ENCODE measurements at places on chromosomes 7 and 10. TPM values are rescaled to one million over a fixed set of nuclear protein-coding genes. Genes with fewer than 3 reads are reported as not detected.
A peak's percentile ranks its signal among the peaks of the same experiment; 100 is the strongest.

- DNase-seq = no peak
These were observed 20.0 kb downstream of the JAZF1 start for GRCh38 chr7:28160551-28160991.

- DNase-seq = no peak
These were observed 484.7 kb upstream of the SORCS1 start for GRCh38 chr10:107649249-107649648.

- DNase-seq = no peak
These were observed 100.3 kb downstream of the MACC1 start for GRCh38 chr7:20116869-20117268.

The PRSS58 gene
- not detected for total RNA-seq

GRCh38 chr10:64116707-64117106 is 595.5 kb downstream of the REEP3 start:
- DNase-seq = no peak

- no peak for DNase-seq
These were observed 147.1 kb downstream of the SLC25A13 start for GRCh38 chr7:96174812-96175211.

DNA sequence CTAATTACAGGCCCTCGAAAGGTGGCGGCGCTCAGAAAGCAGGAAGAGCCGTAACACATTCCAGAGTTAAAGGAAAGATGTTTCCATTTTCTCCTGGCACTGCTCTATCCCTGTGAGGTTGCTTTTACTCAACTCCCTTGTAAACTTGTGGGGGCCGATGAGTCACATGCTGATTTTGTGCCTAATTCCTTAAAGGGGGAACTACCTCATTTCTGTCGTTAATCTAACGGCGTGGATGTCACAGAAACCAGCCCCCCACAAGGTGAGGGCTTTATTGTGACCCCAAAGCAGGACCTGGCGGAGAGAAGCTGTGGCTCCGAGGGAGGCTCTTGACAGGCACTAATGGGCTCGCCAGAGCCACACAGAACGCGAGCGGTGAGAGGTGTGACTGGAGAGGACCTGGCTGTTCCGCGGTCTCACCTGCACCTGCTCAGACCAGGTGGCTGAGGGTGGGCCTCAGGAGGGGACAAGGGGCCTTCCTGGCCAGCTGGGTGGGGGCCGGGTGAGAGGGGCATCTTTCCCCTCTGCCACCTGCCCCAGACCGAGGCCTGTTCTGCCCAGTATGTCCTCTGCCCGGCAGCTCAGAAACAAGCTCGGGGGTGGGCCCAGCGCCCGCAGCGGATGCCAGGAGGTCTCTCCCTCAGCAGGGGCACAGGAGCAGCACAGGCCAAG is 50.9 kb downstream of the CALML3 start:
- DNase-seq = no peak

GRCh38 chr10:123139521-123140163 is 3.9 kb downstream of the HMX3 start:
- peak; percentile 83 for DNase-seq

The CYP2E1 gene
- not detected for total RNA-seq

DNA sequence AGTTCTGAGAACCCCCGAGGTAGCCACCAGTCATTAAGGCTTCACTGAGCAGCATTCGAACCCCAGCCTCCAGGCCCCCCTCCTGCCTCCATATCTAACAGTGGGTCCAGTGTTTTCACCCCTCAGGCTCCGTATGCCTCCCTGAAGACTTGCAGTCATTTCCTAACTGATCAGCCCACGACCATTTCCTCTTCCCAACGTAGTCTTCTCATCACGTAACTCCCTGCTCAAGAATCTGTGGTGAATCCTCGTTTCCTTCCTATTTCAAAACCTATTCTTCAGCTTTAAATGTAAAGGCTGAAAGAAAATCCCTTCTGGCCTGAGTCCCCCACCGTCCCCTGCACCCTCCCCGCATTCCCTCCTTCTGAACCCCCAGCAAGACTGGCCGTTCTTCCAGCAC is 21.1 kb downstream of the FRMD4A start:
- no peak for DNase-seq

DNA sequence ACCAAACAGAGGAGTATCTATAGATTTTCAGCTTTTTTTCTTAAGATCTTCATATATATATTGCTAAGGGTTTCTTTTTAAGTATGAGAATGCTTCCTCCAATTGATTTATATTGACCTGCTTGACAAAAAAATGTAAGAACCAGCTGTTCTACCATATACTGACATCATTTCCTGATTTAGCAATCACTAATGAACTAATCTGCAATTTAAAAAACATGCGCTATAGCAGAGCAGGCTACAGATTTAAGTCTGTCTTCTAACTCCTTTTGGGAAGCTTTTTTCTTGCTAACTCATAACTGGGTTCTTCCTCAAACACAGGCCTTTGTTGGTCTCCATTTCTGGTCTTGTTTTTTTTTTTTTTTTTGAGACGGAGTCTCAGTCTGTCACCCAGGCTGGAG is 33.2 kb downstream of the ABCC2 start:
- DNase-seq = no peak

- DNase-seq = no peak
These were observed 12.6 kb downstream of the MICALL2 start for GRCh38 chr7:1446620-1447032.

DNA sequence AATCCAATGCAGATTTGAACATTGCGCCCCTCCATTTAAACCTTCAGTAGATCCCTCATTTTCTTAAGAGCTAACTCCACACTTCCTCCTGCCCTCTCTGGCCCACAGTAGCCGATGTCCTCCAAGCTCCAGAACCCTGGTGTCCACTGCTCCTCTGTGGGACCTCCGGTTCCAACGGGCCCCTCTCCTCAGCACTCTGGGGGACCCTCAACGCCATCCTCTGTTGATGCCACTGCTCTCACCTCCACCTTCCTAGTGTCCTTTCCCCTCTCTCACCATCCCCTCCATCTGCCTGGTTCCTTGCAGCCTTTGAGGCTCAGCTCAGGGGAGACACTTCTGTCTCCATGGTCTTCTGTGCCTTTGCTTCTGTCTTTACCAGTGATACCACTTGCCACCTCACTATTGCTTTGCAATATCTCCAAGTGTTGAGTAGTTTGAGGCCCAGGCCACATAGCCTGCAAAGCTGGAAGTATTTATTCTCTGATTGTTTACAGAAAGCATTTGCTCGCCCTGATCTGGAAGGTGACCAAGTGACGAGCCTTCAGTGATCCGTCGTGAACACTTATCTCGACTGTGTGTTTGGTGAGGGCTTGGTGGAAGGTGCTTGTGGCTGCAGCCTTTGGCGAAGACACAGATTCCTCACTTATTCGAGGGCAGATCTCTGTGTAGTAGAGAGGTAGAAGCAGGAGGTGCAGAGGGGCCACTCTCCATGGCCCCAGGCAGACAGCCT is 104.8 kb upstream of the SHH start:
- DNase-seq = no peak

GRCh38 chr10:119807960-119808697 is 64.5 kb downstream of the MCMBP start:
- DNase-seq = no peak

DNA sequence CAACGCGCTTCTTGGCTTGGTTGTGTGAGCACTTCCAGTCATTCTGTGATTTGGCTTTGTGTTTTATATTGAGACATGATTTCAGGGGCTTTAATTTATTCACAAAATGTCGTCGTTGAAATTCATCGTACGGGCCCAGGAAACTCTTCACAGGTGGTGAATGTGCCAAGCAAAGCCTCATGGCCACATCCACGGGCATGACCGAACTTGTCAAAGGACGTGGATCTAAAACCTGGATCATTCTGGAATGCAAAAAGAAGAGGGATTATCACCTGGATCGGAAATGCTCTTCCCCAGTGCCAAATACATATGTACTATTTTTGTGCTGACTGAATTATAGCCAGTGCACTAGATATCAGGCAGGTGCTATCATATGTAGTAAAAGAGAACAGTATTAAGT is 2.2 kb downstream of the PPP1R3C start:
- no peak for DNase-seq

The ATOH7 gene
- total RNA-seq = not detected

DNA sequence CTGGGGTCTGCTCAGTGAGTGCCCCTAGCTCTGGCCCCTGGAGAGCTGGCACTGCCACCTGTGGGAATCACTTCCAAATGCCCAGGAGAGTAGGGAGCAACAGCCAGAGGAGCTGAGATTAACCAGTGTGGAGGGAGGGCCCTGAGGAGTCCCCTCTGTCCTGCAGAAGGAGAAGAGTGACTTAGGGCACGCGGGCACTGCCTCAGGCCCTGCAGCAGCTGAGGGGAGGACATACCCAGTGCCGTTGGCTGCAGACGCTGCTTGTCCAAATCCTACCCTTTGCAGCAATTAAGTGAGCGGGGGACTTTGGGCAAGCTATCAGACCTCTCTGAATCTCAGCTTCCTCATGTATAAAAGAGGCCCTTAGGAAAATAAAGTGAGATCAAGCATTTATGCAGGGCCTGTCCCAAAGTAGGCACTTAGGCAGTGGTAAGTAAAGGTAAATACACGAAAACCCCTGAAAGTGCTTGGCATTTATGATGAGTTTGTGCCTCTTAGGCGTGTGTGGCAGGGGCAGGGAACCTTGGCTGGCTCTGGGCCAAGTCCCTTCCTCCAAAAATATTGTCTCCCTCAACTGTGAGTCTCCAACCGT is 16.9 kb downstream of the PRF1 start:
- no peak for DNase-seq

GRCh38 chr10:85641479-85642009 is 725.1 kb downstream of the GRID1 start:
- DNase-seq = peak; percentile 84

- no peak for DNase-seq
These were observed 435.4 kb downstream of the SUGCT start for GRCh38 chr7:40570223-40570622.

Measured in HT-29 (cell line).